Activated naive CD8-positive, alpha-beta T cell treated with anti-CD3 and anti-CD28 coated beads, Interleukin-2, amount 10 ng/mL, durations not matched to agents 7 days and 5 days (primary cell): ENCODE measurements at places on chromosomes 3 and 15.

DNA sequence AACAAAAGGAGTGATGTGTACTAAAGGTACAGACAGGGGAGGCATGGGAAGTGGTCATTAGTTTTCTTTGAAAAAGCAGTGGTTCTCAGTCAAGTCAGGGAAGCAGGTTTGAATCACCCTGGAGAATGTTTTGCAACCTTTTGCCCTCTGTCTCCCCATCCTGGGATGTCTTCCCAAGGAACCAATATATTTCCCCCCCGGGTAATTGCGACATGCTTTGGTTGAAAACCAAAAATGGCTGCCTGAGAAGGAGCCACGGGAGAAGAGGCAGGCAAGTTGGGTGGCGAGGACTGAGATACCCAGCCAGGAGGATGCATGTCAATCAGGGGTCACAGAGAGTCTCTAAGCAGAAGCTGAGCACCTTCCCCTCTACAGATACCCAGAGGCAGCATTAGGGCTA, 20.2 kb upstream of the PPP1R2 start:
- no peak for DNase-seq
- peaks cover 3% of the 10 kb centered on the region for H3K27me3 ChIP-seq
- no peaks in the 10 kb centered on the region for H3K36me3 ChIP-seq

DNA sequence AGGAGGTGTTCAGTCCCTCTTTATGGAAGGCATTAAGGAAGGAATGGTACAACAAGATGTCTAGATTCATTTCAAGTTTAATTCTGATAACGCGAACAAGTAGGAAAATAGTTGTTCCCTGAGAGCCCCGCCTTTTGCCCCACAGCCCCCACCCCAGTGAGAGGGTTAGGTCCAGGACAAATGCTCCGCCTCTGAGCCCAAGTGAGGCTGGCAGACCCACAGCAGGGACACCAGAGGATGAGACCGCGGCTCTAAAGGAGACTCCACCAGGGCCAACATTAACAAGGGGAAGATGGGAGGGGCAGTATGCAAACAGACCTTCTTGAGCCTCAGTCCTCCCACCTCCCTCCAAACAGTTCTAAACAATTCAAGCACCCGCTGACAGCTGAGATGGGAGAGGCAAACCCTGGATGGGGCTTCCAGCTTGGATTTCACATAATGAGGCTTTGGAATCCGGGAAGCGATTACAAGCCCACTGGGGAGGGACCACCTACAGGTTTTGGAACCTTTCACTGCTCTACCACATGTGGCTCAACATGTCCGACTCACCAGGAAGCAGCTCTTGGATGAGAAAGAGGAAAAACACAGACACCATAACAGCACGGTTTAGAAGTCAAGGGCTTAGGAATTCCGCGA, 42.9 kb upstream of the IREB2 start:
- H3K27me3 ChIP-seq: peaks cover 4% of the 10 kb centered on the region
- H3K27ac ChIP-seq: no peak overlapping the region
- H3K4me3 ChIP-seq: no peak overlapping the region
- H3K36me3 ChIP-seq: no peaks in the 10 kb centered on the region
- no peak for DNase-seq
- no peaks in the 10 kb centered on the region for H3K4me1 ChIP-seq

- H3K27ac ChIP-seq: no peak overlapping the region
- H3K4me1 ChIP-seq: no peaks in the 10 kb centered on the region
- no peaks in the 10 kb centered on the region for H3K27me3 ChIP-seq
- H3K4me3 ChIP-seq: no peak overlapping the region
Measured at GRCh38 chr15:96102631-96103030, 227.9 kb upstream of the NR2F2 start.

DNA sequence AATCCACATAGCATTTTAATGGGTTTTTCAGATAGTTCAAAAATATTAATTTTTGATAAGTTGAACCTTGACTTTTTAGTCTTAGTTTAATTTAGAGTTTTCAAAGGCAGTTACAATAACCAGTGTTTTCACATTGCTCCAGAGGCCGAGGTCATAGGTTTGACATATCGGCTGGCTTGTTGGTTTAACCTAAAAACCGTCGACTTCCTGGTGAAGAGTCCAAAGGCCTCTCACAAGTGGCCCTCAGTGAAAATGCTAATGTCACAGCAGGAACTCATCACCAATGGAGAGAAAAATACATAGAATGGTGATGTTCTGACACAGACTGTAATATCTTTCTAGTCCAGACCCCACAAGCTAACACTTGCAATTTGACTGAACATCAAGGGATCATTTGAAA, 642.3 kb downstream of the PLOD2 start:
- H3K4me1 ChIP-seq: no peaks in the 10 kb centered on the region
- no peak overlapping the region for H3K27ac ChIP-seq
- H3K36me3 ChIP-seq: no peaks in the 10 kb centered on the region
- H3K4me3 ChIP-seq: no peak overlapping the region
- DNase-seq: no peak

DNA sequence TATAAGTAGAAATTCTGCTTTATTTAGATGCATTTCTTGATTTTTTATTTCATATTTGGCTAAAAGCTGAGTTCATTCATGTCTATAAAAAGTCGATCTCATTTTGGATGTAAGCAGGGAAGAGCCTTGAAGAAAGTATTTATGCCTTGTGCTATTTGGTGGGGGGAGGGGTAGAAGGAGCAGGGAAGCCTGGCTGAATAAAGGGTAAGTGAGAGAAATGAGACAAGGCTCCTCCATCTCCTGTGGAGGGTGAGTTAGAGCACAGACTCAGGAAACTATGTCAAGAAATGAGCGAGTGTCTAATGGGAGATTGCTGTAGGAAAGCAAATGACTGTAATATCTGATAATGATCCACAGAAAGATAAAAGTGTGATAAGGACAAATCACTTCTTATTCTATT, 121.8 kb upstream of the ATP11B start:
- no peak overlapping the region for H3K4me3 ChIP-seq
- H3K4me1 ChIP-seq: no peaks in the 10 kb centered on the region
- H3K27me3 ChIP-seq: peaks cover 20% of the 10 kb centered on the region
- no peaks in the 10 kb centered on the region for H3K36me3 ChIP-seq

- no peak for DNase-seq
- no peaks in the 10 kb centered on the region for H3K36me3 ChIP-seq
- H3K4me1 ChIP-seq: no peaks in the 10 kb centered on the region
- no peak overlapping the region for H3K27ac ChIP-seq
Measured at GRCh38 chr3:124512881-124513609, 217.2 kb upstream of the UMPS start.
